Activated T-cell treated with anti-CD3 and anti-CD28 coated beads, Interleukin-2, amount 50 U/mL, for 1 hour (primary cell): ENCODE measurements at places on chromosomes 4 and X.

- DNase-seq, result no peak
Measured at GRCh38 chr4:53605783-53606182, 14.5 kb upstream of the LNX1 start.

- no peak for DNase-seq
Measured at GRCh38 chrX:55143621-55144020, 54.8 kb downstream of the PAGE2 start.

DNA sequence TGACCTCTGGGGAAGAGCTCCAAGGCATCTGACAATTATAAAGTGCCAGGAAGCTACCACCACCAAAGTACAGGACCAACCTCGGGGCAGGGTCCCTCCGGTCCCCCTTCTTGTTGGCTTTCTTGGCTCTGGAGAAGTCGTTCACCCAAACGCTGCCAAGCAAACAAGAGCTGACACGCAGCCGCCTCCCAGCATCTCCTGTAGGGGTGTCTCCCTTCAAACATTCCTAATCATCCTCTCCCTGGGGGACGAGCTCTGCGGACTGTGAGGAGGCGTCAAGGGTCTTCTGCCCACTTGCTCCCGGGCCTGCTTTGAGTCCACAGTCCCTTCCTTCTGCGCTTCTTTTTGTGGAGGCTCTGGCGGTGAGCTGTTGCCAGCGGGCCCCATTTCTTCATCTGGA lies 158.9 kb upstream of the MAB21L2 start:
- DNase-seq, result no peak

GRCh38 chrX:23773601-23774175 lies 9.3 kb upstream of the SAT1 start:
- DNase-seq, result peak; percentile 21

GRCh38 chrX:107725761-107726555 lies 49.6 kb downstream of the TSC22D3 start:
- DNase-seq, result no peak

DNA sequence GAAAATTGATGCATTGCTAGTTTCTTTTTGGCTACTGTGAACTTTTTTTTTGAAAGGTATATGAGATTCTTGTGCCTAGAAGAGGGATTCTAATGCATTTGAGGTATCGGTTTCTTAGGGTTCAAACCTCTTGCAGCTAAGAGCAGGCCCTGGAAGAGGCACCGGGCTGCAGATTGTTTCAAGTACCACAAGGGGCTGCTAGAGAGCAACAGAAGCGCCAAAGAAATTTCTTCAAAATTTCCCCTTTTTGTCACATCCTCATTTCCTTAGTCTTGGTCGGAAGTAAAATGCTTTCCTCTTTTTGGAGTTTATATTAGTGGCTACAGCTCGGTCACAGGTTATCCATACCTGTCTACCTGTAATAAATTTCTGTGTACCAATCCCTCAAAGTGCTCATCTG lies 89.8 kb downstream of the PDGFRA start:
- no peak for DNase-seq

DNA sequence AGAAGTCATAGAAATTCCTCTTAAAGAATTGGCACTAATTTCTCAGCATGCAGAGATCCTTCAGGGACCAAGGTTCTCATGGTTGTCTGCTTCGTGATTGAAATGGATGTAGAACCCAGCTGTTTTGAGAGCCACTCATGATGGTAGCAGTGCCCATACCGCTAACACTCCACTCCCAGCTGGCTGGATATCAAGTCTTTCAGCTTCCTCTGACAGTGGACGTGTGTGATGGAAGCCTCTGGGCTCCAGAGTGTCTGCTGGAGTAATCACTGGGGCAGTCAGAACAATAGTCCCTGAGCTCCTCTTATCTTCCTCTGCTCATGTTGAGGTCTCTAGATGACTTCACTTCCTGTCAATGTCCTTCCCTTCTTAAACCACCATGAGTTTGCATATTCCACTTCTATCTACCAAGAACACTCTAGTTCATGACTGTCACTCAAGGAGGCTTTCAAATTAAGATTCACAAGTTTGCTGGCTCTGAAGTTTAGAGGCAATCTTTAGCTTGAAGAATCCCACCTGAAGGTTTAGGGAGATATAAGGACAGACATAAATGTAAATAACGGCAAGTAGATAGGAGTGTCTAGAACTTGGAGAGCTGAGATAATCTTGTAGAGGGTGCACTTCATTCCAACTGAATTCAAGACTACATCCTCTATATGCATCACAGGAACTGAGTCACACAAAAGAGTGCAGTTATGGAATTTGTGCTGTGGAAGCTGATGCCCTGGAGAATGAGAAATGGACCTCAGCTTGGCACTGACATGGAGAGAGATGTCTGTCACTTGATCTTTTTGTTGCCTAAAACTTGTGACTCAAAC lies 64.5 kb upstream of the WDR1 start:
- DNase-seq, result no peak

DNA sequence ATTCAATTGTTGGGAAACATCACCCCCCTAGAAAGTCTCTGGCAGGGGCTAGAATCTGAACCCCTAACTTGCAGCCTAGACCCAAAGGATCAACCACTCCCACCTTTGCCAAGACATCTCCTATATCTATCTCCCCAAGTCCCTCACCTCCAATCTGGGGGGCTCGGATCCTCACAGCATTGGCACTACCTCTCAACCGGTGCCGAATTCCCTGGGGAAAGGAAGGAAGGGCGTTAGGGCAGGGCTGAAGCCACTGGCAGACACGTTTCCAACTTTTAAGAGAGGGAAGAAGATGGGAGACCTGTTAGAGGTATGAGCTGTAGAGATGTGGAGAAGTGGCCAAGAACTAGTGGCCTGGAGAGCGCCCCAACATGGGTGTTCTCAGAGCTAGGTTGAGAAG lies 2.7 kb downstream of the TIMM17B start:
- DNase-seq, result no peak

DNA sequence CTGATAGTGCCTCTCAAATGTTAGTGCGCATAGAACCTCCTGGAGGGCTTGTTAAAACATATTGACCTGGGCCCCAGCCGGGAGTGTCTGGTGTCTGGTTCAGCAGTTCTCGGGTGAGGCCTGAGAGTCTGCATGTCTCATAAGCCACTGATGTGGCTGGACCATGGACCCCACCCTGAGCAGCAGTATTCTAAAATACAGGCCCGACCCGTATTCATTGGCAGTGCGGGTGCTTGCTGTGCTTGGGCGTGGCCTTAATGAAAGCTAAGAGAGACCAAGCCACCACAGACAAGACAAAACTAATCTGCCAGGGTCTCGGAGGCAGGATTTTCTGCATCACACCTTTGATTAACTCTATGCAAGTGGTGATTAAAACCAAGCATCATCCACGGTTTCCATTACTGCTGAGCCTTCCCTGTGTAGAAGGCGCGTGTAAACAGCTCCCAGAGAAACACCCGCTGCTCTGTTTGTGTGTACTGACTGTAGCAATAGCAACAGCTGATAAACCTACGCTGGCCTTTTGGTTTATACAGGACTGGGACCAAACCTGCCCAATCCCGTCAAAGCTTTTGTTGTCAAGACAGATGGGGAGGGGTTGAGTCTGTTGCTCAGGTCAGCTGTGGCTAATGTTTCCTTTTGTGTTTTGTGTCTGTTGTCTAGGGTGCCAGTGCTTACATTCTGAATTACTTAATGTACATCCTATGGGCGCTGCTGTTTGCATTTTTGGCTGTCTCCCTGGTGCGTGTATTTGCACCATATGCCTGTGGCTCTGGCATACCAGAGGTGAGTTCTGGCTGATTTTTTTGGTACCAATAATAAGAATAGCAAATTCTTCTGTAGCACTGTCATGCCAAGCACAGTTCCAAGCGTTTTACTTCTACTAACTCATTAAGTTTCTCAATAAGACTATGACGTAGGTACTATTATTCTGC lies 40.8 kb downstream of the CLCN4 start:
- DNase-seq, result no peak

DNA sequence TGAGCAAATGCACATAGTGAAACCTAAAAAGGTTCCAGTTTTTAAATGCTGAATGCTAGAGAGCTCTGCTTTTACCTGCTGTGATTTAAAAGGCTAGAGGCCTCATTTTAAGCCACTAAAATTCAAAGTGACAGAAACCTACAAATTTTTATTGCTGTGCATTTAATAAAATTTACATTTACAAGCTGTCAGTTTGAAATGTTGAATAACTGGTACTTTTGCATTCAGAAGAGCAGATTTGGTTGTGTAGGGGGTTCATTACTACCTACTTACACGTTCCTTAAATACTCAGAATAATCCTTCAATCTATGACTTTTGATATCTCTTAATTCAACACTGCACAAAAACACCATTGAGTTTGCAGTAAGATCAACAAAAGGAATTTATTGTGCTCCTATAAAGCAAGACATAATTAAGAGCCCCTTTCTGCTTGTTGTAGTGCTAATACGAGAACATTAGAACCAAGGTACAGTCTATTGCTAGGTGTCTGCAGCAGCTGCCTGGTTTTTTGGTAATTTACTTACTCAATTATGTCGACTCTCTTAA lies 27.9 kb downstream of the NKX3-2 start:
- no peak for DNase-seq

DNA sequence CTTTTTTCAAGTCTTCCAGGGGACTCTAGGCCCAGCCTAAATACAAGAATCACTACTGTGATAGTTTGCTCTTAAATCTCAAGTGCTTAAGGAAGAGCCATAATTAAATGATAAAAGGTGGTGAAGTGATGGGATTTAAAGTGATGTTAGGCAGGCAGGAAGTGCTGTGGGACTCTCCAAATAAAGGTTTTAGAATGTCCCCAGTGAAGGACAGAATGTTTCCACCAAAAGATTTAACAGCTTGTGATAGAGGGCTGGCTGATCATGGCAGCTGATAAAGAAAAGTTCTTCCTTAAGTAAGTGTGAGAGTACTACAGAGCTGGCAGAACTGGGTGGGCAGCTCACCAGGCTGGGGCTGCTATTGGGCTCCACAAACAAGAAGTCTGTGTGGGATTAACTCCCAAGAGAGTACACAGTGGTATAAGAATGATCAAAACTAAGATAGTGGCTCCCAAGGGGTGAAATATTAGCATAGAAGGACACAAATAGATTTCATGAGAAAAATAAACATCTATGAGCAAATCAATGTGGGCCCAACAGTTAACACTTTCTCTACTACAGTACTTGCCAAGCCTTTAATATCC lies 637.2 kb upstream of the CPEB2 start:
- DNase-seq, result no peak

- no peak for DNase-seq
Measured at GRCh38 chr4:62627671-62628070, 1427.5 kb downstream of the ADGRL3 start.

GRCh38 chr4:87819281-87819919 lies 13.4 kb upstream of the MEPE start:
- no peak for DNase-seq

DNA sequence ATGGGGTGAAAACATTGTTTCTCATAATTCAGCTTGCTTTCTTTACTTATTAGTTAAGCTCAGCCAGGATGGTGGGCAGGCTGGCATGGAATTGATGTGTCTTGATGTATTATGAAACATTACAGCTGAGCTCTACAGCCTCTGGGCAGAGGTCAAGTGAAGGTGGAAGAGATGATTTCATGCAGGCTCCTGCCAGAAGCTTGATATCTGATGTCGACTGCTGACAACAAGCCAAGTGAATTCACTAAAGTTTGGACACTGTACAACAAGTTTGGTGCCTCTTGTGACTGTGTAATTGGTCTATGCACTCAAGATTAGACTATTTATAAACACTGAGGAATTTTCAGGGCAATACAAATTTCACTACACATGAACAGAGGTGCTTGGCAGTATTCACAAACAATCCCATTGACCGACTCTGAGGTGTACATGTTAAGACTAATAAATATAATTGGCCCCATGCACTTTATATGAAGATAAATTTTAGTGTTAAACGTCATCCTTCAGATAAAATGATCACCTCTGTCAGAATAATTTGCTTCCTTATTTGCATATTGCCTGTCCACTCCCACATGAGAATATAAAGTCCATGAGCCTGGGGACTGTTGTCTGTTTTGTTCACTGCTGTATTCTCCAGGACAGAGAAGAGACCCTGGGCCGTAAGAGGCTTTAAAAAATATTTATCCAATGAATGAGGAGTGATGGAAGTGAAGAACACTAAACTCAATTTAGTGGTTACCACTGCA lies 612.2 kb downstream of the IQCM start:
- DNase-seq, result no peak

DNA sequence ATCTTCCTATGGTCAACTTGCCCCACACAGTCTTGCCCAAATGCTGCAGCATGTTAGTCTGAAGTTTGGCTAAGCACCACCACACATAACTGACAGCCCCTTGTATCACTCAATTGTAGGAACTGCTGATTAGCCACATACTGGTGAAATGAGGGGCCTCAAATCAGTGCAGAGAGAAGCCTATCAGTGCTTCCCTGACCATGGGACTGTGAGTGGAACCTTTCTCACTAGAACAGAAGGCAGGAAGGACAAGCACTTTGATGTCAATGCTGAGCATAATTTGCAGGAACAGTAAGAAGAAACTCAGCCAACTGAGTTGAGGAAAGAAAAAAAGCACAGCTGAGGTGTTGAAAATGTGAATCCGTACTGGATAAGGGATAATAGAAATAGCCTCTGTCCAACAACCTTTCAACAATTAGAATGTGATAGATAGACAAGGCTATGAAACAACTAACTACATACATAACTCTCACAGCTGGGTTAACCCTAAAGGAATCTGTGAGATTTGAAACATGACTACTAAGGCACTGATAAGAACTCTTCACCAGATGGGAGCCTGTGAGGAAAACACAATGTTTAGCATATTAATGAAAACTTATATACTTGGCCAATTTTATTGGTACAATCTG lies 136.6 kb upstream of the SH3RF1 start:
- DNase-seq, result no peak

GRCh38 chr4:140092094-140092851 lies 61.7 kb downstream of the MAML3 start:
- DNase-seq, result peak; percentile 33

DNA sequence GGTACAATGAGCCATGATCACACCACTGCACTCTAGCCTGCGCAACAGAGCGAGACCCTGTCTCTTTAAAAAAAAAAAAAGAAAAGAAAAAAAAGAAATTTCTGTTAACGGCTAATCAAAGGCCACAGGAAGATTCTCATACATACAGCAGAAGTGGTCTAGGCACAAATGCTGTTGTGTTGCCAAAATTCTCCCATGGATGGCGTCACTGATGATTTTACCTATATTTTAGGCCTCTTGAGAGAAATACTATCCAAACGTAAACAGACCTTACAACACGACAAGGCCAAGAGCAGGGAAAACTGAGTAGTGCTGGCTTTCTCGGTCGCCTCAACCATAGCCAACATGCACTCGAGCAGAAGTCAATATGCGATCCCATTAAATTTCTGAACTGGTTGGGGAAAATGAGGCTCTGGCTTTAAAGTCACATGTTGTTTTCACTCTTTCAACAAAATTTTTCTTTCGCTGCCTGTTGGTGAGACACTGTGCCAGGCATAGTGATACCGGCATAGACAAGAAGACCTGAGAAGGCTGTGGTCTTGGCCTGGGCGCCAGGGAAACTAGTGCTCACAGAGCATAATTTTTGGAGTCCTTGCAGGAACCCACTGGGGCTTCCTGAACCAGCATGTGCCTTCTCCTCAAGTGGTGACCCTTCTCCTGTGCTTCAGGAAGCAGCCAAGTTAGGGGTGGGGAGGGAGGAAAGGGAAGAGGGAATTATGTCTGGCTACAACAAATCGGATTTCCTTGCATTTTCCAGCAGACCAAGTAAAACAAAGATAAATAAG lies 20.6 kb downstream of the SH3KBP1 start:
- no peak for DNase-seq

GRCh38 chr4:169060391-169061091 lies 50.5 kb upstream of the CBR4 start:
- DNase-seq, result no peak
